Activated T-helper 1 cell treated with anti-CD3 and anti-CD28 coated beads, Interleukin-2, amount 50 U/mL, for 16 hours (primary cell): ENCODE measurements at places on chromosomes 5 and 9.

DNA sequence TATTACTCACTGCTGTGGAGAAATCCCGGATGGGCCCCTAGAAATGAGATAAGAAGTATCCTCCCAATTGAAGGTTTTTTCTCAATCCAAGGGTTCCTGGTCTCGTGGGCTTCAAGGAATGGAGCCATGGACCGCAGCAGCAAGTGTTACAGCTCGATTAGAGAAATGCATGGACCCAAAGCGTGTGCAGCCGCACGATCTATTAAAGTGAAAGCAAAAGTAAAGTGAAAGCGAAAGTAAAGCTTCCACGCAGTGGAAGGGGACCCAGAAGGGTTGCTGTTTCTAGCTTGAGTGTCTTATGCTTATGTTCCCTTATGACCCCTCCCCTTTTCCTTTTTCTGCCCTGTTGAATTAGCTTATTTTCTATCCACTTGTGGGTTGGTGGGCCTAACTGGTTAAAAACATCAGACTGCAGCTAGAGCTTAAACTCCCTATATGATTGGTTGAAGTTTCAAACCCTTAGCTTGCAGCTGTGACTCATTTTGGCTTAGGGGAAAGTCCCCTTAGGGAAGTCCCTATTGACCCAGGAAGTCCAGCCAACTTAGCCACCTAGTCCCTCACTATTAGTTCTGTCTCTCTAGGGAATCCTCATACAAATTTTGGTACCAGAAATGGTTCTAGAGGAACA lies 1111.8 kb downstream of the TAF11L14 start:
- peak; percentile 11 for DNase-seq

GRCh38 chr5:132310141-132310834 lies 16.1 kb downstream of the SLC22A4 start:
- DNase-seq = no peak

DNA sequence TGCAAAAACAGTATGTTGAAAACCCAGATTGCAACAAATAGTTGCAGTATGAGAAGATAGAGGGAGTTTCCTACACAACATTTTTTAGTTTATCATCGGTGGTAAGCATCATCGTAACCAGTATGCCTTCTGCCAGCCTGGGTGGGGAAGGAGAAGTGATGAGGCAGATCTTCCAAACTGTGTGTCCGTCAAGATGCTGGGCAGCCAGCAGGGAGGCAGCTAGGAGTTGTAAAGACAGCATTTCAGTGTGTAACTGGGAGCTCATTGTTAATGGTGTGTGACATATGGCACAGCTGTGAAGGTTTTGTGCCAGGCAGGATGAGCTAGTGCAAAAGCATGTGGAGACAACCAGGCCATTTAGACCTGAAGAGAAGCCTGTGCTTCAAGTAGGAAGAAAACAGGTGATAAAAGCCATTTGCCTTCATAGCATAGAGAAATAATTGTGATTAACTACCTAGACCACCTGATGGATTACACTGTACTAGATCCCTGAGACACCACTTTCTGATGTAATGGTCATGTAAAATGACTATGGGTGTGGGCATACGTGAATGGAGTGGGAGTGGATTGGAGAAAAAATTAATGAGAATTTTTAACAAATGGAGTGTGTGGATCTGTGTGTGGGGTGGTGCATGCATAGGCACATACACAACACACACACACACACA lies 347.0 kb upstream of the ADAMTSL1 start:
- DNase-seq = no peak

GRCh38 chr5:31359839-31360238 lies 166.4 kb downstream of the CDH6 start:
- DNase-seq = no peak

DNA sequence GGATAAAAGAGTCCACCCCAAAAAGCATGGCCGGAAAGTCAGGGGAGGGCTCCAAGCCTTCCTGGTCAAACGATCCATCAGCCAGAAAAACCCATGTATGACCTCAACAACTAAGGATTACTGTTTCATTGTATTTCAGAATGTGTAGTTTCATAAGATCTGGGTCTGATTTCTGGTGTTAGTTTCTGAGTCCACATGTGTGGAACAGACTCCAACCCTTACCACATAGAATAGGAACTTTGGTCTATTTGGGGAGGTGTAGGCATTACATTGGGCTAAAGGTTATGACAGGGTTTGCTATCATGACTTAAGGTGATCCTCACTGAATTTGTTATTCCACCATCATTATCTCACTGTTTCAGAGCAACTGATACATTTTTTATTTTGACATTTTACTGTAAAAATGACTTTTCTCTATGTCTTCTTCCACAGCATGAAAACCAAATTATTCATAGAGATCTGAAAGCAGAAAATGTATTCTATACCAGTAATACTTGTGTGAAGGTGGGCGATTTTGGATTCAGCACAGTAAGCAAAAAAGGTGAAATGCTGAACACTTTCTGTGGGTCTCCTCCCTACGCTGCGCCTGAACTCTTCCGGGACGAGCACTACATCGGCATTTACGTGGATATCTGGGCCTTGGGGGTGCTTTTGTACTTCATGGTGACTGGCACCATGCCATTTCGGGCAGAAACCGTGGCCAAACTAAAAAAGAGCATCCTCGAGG lies 33.5 kb downstream of the HMGCS1 start:
- no peak for DNase-seq

DNA sequence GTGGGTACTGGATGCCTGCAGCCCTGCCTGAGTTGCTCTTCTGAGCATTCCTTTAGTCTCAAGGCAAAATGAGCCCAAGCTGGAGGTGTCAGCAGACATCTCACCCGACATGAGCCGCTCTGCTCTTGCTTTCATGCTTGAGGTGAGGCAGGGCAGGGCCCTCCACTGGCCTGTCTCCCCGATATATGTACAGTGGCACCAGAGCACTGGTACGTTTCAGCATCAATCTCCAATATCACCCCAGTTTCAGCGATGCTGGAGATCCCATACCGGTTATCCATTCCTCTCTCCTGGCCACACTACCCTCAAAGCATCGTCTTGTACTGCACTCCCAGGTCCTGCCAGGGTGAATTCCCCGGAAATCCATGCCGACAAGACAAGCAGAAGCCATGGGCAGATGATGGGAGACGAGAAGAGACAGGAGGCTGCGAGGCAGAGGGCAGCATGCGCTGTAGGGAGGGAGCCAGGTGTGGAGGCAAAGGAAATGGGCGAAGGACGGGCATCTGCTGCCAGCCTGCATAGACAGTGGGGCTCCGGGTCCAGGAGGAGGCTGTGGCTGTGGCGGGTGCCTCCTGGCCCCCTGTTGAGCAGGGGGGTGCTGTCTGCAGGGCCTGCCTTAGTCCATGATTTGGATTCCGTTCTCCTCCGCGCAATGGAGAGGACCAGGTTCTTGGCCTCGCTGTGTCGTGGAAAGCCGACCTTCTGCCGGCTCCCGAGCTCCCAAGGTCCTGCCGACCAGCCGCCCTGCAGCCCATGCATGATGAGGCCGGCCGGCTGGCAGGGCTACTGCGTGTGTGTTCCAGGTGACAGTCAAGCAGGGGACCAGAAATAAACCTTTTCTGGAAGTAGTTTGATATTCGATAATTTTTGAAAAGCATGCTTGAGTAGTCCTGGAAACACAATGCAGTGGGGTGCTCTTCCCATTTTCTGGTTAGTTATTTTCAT lies 152.2 kb upstream of the IRX2 start:
- DNase-seq = no peak

DNA sequence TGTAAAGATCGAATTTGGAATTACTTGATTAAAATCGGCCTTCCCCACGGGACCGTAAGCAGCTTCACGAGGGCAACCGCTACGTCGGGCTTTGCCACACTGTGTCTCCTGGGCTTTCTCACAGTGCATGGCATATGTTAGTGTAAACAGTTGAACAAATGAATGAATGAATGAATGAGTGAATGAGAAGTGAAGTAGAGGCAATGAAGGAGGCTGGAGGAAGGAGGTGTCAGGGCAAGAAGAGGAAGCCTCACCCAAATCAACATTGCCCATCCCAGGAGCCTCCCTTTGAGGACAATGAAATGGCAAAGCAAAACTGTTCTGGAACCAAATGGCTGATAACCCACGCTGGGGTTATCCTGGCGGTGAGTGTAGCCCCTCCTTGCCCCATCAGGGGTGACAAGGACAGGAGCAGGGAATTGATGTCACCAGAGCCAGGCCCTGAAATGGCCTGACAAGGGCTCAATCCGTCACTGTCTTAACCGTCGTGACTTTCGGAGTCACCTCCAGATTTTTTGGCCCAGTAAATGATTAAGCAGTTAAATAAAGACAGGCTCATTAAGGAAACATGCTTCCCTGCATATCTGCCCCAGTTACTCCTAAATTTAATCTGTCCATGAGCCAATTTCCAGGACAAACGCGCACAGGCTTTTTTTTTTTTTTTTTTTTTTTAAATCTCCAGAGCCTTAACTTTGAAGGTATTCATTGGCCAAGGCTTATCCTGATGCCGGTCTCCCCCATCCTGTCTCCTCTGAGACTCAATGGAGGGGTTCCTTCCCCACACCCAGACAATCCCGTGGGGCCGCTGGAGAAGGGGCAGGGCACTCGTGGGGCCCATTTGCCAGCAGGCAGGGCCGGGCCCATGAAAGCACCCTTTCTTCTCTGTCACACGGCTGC lies 88.4 kb upstream of the BOD1 start:
- DNase-seq = no peak

GRCh38 chr9:97447001-97447400 lies 35.1 kb downstream of the TDRD7 start:
- no peak for DNase-seq

DNA sequence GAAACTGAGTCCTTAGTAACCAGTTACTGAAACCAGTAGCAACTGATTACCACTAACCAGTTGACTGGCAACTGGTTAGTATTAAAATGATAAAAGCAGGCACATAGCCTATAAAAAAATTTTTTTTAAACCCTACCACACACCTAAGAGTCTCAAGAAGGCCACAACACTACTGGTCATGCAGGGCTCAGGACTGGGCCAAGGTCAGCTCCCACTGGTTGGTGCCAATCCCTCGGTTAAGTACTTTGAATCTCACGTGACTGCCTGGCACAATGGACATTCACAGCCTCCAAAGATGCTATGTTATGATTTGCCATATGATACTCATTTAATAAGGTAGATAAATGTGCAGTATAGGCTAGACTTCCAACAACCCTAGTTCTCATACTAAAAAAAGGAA lies 8.5 kb downstream of the ANKH start:
- DNase-seq = no peak

DNA sequence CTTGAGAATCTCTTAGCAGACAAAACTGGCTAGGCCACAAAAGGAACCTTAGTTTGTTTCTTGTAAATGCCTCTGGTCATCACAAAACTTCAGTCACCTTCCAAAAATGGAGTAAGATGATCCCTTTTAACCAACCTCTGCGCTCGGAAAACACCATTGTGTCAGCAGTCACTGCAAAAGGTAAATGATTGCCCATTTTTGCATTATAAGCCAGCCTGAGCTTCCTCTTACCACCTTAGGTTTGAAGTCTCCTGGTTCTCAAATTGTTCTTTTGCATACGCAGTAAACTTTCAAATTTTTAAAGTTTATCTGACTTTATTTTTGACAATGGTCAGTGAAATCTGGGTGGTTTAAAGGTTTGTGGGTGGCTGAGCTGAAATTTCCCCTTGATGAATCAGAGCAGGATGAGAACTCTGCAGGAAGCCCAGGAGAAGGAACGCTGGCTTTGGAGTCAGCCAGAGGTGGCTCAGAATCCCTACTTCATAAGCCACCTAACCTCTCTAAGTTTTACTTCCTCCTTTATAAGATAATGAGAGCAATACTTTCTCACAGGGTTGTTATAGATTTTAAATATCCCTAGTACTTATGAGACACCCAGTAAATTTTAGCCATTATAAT lies 131.4 kb downstream of the MED10 start:
- no peak for DNase-seq

DNA sequence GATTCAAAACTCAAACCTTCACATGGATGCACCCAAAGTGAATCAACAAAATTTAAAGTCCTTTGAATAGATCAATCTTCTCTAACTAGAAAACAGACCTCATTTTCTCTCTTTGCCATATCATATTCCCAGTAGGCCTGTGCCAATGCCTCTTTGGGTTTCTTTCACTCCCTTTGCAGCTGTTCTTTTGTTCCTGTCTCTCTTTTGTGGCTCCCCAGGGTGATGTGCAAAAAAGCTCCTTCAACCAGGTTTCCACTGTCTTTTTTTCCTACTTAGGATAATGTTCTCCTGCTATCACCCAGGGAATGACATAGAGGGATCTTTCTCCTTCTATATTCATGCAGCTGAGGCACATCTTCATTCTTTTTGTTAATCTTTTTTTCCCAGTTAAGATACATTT lies 54.6 kb downstream of the MARCHF3 start:
- DNase-seq = no peak

- DNase-seq = no peak
These were observed 47.7 kb upstream of the ATP10B start for GRCh38 chr5:160899735-160900134.

DNA sequence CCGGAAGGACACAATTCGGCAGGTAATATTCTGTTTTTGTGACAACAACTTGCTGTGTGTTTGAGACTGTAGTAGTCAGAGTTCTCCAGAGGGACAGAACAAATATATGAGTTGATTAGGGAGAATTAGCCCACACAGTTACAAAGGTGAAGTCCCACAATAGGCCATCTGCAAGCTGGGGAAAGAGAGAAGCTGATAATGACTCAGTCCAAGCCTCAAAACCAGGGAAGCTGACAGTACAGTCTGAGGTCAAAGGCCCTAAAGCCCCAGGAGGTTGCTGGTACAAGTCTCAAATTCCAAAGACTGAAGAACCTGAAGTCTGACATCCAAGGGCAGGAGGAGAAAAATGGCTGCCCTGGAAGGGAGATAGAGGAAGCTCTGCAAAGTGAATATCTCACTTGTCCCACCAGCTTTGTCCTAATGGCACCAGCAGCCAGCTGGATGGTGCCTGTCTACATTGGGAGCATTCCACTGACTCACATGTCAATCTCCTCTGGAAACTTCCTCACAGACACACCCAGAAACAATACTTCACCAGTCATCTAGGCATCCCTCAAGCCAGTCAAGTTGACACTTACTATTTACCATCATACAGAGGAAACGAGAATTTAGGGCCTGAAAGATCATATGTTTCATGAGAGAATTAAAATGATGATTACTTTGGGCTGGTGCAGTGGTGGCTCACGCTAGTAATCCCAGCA lies 36.3 kb upstream of the CTXN3 start:
- DNase-seq = no peak

- DNase-seq = no peak
These were observed 41.8 kb upstream of the UGCG start for GRCh38 chr9:111854799-111855198.
